ENCODE measurements at places on chromosomes 3 and 15.
A peak's percentile ranks its signal among the peaks of the same experiment; 100 is the strongest.

GRCh38 chr15:66896611-66897010, 168.8 kb upstream of the SMAD3 start:
- no peak for DNase-seq

GRCh38 chr3:187678726-187679268, 8.6 kb upstream of the SST start:
- DNase-seq, result peak; percentile 18

DNA sequence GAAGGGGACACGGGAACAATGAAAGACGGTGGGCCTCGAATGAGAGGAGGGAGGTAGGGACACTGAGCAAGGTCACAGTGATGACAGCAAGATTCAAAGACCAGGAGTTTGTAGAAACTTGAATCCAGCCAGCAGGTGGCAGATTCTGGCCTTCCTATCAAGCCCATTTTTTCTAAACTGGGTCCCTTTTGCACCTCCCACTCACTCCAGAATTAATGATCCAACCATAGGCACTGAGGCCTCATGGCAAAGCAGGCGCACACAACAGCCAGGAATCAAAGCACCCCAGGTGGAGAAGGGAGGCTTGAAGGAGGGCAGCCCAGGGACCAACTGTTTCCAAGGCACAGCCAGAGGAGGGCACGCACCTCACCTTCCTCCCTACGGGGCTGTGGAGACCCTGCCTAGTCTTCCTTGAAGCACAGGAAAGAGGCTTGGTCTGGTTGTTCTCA, 90.2 kb downstream of the ANP32A start:
- DNase-seq, result peak; percentile 12

DNA sequence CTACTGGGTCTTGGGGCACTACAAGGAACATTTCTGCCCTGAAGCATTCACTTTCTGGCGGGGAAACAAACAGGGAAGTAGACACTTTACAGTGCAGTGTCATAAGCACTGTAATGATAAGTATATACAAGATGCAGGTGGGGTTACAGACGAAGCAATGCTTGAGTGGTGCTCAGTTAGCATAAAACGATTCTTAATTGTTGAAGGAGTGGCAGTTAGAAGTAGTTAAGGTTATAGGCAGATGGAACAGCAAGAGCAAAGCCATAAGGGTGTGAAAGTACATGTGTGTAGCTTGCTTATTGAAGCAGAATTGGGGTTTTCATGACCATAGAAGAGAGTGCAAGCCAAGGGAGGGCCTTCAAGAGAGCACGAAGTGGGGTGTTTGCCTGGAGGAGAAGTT, 46.2 kb downstream of the SLC25A26 start:
- DNase-seq, result peak; percentile 0

- DNase-seq, result no peak
Observed at GRCh38 chr3:103894162-103894822, 1459.5 kb downstream of the ZPLD1 start.

GRCh38 chr15:31842532-31843195, 187.7 kb upstream of the CHRNA7 start:
- no peak for DNase-seq

DNA sequence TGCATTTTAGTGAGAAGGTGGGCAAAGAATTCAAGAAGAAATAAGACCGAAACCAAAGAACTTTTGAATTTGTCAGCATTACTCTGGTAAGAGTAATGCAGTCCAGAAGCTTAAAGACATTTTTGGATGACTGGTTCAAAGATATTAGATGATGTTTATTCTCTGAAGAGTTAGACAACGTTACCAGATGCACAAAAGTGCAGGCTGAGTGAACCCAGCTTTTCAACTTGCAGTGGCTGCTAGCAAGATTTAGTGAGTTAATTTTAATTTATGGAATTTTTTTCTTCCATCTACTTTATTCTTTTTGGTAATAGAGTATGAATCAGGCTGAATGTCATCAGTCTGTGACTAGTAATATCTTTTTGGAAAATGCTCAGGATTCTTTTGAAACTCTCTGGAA, 267.3 kb upstream of the AZI2 start:
- no peak for DNase-seq

Data from NCI-H187 (cell line).